GM12892 (cell line): ENCODE measurements at places on chromosomes 16 and 17.

DNA sequence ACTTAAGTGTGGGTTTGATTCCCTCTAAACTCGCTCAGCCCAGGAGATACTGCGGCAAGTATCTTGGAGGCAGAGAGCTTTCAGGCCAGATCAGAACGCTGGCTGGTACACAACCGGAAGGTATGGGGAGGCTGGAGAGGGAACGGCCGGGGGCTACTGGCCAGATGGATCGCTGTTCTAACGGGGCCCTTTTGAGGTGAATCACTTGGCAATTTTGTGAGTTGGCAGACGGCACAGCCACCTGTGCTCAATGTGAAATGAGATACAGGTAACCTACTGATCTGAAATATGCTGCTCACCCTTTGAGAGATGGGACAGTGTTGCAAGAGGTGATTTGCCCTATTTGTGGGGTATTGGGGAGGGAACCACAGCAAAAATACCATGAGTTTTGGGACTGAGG lies 622.9 kb upstream of the RBFOX1 start:
- DNase-seq = no peak

DNA sequence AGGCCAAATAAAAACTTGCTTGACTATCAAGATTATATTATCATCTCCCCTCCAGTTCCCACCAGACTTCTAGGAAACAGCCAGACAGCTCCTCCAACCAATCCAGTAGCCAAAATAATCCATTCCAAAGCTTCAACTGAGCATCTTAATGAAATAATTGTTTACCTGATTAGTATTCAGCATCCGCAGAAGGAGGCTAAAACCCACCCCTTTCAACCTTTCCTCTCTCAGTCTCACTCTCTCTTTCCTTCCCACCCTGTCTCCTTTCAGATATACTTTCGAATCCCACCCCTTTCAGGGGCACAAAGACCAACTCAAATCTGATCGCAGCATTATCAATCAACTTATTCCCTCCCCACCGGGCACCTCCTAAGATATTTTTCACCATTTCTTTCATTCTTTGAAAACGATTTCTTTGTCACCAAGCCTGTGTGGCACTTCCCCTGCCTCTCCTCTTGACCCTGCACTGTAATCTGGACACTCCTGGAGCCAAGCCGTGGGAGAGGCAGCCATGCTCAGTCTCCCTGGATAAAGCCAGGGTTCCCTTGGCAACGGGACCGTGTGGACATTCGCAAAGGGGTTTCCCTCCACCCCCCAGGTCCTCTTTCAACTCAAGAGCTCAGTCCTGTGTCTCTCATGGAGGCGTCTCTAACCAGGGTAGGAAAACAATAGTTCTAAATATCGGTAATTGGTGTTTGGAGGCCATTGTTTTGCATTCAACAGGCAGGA lies at the start of gene ANKFN1:
ANKFN1 (plus strand) TSS at position 602 of the 729 bp plus-strand sequence. CDS start 59,193 bp downstream, outside the sequence.
- DNase-seq = no peak

DNA sequence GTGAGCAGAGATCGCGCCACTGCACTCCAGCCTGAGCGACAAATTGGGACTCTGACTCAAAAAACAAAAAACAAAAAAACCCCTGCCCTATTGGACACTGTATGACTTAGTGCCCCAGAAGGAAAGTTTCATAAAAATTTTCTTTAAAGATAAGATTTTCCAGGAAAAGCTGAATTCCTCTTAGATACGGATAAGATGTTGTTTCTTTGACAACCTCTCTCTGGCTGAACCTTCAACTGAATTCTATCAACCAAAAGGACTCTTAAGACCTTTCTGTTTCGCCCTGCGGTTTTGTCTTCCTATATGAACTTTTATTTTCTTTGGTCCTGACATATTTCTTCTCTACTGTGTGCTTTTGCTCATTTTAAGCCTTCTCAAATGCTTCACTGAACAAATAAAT lies 35.8 kb downstream of the CPPED1 start:
- DNase-seq = no peak

DNA sequence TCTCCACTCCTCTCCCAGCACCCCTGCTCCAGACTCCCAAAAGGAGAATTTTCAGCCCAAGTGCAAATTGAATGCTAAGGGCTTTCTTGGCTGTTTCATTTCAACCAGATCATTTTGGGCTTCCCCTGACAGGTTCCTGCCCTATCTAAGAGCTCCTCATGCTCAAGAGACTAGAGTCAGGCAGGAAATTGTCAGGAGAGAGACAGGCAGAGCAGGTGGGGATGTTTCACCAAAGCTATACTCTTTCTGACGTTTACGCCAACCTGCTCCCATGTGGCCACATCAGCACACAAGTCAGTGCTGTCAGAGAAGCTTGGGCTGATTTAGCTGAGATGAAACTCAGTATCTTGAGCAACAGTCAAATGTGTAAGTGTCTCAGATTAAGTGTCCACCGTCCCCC lies 31.4 kb downstream of the HIC1 start:
- no peak for DNase-seq

DNA sequence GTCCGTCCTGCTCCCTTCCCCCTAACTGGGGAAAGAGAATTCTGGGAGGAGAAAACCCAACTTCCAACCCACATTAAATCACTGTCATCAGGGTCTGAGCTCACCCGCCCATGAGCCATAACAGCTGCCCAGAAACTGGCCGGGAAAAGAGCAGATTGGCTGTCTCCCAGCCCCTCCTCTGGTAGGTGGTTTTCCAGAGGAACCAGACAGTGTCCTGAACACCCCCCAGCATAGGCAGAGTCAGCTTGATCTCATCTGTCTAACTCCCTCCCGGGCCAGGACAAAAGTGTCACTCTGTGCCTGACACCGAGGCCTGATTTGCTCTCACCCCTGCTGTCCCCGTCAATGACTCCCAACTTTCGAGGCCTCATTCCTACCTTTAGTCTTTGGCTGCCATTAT lies 197.0 kb downstream of the AXIN2 start:
- no peak for DNase-seq

- no peak for DNase-seq
Observed at GRCh38 chr17:8192070-8192815, 2.3 kb upstream of the BORCS6 start.

GRCh38 chr17:38333635-38334295 lies 10.0 kb downstream of the GPR179 start:
- peak; percentile 52 for DNase-seq

DNA sequence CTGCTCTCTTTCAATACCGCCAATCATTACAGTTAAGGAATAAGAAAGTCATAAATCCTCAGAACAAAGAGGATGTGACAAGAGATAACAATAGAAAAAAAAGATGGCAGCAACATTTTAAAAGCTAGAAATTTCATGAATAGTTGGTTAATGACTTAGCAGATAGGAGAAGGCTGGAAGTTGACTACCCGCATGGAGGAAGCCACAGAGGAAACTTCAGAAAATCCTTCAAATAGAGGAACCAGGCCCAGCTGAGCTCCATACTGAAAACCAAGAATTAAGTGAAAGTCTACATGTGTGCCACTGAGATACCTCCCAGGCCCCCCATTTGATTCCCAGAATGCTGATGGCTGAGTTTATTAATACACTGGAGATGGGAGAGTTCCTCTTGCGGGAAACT lies 109.3 kb downstream of the GSG1L start:
- no peak for DNase-seq

DNA sequence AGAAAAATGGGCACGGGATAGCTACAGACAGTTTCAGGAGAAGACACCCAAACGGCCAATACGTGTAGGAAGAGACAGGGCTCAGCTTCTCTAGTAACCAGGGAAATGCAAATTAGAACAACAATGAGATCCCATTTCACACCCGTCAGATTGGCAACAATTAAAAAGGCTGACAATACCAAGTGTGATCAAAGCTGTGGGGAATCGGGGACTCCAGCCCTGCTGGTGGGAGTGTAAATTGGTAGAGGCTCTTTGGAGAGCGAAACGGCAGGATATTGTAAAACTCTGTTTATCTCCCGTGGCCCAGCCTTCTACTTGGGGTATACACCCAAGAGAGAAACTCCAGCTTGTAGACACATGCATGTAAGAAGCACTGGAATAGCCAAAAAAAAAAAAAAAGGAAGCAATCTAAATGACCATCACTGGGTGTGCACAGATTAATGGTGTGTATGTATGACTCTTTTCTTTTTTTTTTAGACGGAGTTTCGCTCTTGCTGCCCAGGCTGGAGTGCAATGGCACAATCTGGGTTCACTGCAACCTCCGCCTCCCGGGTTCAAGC lies 27.5 kb downstream of the MYBBP1A start:
- no peak for DNase-seq

GRCh38 chr17:61284174-61284573 lies 115.5 kb upstream of the TBX2 start:
- no peak for DNase-seq

- DNase-seq = no peak
Observed at GRCh38 chr17:45895304-45895968, 1.1 kb downstream of the MAPT start.

- no peak for DNase-seq
Observed at GRCh38 chr16:55505333-55506015, 3.4 kb upstream of the LPCAT2 start.

- no peak for DNase-seq
Observed at GRCh38 chr16:66159987-66160386, 206.5 kb upstream of the CDH5 start.

DNA sequence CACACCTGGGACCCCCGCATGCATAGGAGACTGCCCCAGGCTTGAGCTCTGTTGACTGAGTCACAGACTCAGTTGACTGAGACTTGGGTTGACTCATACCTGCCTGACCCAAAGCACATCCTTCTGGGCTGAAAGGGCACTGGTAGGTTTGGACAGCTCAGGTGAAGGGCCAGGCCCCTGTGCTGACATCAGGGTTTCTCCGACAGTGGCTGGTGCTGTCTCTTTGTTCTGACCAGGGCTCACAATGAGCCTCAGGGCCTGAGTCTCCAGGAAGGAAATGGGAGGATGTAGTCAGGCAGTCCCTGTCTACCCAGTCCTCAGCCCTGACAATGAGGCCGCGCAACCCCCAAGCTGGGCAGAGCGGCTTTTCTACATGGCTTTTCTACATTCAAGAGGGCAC lies 6.5 kb downstream of the SPNS2 start:
- no peak for DNase-seq

DNA sequence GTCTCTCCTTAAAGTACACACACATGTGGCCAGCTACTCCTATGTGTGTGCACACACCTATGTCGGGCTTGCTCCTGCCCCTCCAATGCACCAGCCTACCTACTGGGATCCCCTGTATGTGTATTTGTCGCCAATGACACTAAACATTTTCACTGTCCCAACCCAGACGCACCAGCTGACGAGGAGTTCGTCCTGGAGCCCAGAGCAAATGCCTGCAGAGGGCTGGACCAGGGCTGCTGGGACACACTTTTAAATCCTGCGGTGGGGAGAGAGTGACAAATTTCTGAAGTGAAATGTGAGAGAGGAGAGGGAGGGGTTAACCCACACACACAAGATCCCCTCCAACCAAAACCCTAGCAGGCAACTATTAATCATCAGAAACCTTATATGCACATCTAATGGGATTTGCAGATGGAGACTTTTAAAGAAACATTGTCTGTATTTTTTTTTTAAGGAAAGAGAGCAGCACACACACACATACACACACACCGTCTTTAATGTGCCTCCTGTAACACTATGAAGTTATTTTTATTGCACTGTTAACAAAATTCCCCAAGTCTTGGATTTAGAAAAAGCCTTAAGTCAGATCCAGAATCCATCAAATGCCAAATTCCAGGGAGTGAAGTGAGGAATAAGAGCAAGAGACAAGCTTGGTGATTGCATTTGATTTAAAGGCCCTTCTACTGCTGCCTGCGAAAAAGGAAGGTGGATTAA lies at the start of gene MEOX1:
MEOX1 (minus strand) TSS at position 224 of the 714 bp plus-strand sequence. CDS start 388 bp downstream, outside the sequence.
- DNase-seq = no peak

GRCh38 chr17:80027043-80027435 lies 8.6 kb downstream of the TBC1D16 start:
- no peak for DNase-seq

- no peak for DNase-seq
Observed at GRCh38 chr16:55494994-55495421, 13.9 kb upstream of the LPCAT2 start.

- DNase-seq = no peak
Observed at GRCh38 chr17:74893936-74894671, 671 bp upstream of the FADS6 start.

DNA sequence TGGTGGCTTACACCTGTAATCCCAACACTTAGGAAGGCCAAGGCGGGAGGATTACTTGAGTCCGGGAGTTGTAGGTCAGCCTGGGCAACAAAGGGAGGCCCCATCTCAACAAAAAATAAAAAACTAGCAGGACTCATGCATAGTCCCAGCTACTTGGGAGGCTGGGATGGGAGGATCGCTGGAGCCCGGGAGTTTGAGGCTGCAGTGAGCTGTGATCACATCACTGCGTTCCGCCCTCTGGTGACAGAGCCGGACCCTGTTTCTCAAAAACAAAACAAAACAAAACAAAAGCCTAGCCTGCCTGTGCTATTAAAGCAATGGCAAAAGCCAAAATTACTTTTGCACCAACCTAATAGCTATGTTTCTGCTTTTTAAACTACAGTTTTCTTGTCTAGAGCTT lies 1.5 kb downstream of the FCSK start:
- DNase-seq = no peak

DNA sequence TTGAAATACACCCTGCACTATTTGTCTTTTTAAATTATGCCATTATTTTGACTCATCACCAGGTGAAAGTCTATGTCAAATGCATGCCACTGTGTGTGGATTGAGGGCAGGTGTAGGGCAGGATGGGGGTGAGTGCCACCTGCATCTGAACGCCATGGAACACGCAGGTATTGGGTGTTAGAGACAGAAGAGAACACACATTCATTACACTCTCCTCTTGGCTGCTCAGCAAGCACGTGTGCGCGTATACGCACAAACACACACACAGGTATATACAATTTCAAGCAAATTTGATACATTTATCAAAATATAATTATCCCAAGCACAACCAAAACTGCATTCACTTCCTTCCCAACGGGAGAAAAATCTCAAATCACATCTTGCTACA lies 268.9 kb downstream of the NTN1 start:
- no peak for DNase-seq

- DNase-seq = no peak
Observed at GRCh38 chr16:73142053-73142854, 94.3 kb upstream of the ZFHX3 start.

GRCh38 chr17:78281249-78281845 lies 49.9 kb downstream of the TMEM235 start:
- DNase-seq = no peak

DNA sequence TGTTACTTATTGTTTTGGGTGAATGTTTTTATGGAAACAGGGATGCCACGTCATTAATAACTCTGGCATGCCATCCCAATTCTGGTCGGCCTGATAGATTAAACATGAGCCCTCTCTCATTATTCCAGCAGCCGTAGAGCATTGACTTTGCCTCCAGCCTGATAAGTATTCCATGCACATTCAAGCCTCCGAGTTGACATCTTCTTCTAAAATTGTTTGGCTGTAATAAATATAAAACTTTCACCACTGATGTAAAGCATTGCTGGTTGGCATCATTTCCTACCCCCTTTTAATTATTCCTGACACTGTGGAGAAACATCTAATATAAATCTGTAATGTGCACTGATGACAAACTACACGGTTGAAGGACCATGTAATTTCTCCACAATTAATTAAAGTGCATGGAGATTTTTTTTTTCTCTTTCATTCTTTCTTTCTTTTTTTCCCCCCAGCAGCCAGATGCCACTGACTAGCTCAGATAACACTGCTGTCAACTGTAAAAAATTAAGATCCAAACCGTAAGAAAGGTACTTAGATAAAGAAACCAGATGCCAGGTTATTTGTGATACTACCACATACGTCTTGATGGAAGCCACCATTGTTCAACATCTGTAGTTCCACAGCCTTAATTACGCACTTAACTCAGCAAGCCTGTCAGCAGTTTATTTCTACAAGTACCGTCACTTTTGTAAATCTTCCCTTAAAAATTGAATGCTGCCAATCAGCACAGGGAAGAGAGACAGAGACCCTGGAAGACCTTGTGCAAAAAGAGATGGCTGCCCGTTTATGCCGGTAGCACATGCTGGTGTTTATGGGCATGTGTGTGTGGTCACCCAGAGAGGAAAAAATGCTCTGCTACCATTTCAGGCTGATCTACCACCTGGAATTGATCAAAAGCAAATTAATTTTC lies 237.7 kb downstream of the IRX3 start:
- no peak for DNase-seq
